Fibroblast of the aortic adventitia (primary cell): ENCODE measurements at places on chromosomes 4 and X. TPM values are rescaled to one million over a fixed set of nuclear protein-coding genes. Genes with fewer than 3 reads are reported as not detected.
A peak's percentile ranks its signal among the peaks of the same experiment; 100 is the strongest.

DNA sequence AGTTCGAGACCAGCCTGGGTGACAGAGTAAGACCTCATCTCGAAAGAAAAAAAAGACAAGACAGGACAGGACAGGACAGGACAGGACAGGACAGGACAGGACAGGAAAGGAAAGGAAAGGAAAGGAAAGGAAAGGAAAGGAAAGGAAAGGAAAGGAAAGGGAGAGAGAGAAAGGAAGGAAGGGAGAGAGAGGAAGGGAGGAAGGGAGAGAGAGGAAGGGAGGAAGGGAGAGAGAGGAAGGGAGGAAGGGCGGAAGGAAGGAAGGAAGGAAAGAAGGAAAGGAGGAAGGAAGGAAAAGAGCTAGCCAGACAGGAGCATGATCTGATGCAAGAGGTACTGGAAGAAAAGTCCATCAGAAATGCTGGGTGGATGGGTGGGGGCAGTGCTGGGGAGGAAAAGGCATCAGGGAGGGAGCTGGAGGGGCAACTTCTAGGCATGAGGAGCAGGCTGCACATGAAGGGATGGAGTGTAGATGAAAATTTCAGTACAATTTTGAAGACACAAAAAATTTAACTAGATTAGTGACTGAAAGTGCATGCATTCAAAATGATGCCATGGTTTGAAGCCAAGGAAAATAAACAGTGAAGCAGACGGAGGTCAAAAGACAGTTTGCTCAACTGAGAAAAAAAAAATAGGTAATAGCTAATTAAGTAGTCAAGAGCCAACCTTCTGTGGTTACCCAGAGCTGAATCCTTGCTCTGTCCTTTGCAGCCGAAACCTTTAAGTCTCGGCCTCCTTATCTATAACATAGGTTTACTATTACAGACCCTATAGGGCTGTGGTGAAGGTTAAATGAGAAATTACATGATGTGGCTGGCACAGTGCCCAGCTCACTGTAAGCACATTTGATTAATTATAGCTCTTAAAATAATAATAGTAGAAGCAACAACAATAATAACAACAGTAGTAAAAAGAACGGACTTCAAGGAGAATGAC, 59.9 kb downstream of the ZNF827 start:
- peak; percentile 82 for DNase-seq

GRCh38 chrX:32496671-32497070, 714.7 kb downstream of the DMD start:
- no peak for DNase-seq

GRCh38 chrX:63058204-63058603, 292.9 kb downstream of the SPIN4 start:
- no peak for DNase-seq

- DNase-seq: no peak
Observed at GRCh38 chr4:109816082-109816442, 500 bp downstream of the GAR1 start.

The DCAF8L2 gene
- total RNA-seq: not detected in 2 replicates

DNA sequence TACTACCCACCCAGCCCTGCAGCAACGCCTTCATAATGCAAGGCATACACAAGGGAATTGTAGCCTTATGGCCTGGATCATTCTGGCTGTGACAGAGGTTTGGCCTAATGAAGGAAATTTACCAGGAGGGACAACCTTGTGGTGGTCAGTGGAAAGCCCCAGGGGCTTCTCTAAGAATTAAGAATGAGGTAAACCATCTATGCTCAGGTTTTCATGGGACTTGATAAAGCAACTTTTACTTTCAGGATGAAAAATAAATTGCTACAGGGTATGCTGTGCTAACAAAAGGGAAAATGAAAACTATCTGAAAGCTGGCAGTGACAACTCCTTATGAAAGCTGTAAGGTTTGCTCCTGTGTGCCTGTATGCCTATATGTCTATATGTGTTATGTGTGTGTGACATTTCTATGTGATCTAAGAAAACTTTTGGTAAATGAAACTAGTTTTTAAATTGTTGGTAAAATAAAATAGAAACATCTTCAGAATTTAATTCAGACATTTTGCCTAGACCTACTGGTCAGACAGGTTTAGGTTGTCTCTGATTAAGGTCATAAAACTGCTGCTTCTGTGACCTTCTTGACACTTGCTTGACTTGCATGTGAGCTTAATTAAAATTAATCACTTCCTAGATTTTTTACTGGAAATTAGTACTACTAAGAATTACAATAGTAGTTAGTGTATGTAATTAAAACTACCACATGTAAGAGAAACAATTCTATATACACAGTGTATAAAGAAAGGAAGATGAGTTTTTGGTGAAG, 19.9 kb upstream of the TXK start:
- DNase-seq: no peak

DNA sequence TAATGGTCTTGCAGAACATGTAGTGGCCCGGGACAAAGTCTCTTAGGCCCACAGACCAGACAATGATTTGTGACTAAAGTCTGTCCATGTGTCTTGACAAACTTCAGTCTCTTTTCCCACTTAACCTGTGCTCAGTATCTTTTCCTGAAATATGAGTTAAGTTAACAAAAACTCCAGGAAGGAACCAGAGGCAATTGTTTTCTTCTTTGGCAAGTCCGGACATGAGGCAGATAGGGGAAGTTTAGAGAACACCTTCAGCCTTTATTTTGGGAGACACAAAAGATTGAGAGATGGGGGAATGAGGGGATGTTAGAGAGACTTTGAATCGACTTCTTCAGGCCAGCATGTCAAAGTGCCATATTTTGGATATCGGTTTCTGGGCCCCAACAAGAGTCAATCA, 80.2 kb upstream of the FRMPD4 start:
- no peak for DNase-seq

The GAGE1 gene
- total RNA-seq: not detected in 2 replicates

DNA sequence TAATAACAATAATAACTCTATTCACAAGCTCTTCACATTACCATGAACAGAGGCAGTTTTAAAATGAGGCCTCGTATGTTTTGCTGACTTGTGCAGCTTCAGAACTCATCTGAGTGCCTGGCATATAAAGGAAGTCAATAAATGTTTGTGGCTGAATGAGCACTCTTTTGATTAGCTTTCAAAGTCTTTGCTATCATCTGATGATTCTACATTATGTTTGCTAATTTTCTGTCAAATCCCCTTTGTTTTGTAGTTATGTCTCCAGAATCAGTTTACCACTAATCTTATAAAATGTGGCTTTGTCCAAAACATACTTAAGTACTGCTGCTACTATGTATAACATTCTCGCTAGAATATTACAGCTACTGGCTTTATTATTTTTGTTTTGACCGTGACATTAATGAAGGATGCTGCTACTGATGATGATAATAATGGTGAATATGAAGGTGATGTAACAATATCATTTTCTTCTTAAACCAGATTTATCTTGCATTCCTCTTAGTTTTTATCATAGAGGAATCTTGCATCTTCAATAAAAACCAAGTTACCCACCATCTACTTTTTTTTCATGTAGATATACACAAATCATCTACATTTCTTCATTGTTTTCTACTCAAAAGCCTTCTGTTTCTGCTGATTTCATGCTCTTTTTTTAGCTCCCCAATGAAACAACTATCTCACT, 384.5 kb downstream of the NAF1 start:
- no peak for DNase-seq

- no peak for DNase-seq
Observed at GRCh38 chrX:142249721-142250120, 44.6 kb upstream of the MAGEC2 start.

The PDE5A gene
- 29.3 and 146 TPM in 2 replicates for total RNA-seq

- DNase-seq: peak; percentile 4
Observed at GRCh38 chrX:153342762-153343558, 9.0 kb downstream of the ZNF275 start.

DNA sequence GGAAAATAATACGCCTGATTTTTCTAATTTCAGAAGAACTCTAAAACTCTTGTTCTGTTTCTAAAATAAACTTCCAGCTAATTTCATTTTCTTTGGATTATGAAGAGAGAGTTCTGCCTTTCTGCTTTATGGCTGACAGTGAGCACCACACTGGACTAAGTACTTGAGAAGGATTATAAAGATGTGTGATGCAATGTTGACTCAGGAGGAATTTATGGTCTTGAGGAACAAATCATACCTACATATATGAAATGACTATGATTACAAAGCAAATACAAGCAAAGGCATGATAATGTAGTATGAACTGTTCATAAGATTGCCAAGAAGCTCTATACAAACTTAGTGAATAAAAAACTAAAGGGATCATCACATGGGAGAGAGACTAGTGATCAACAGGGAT, 13.0 kb upstream of the SLC25A5 start:
- DNase-seq: peak; percentile 10

The NRK gene
- 0.09 and 4.1 TPM in 2 replicates for total RNA-seq

The RHOXF2B gene
- not detected in 2 replicates for total RNA-seq

The ITM2A gene
- 0.54 and 3.3 TPM in 2 replicates for total RNA-seq

The NIPAL1 gene
- total RNA-seq: 0.08 and 0.90 TPM in 2 replicates

The GPRASP1 gene
- total RNA-seq: 2.5 and 11.5 TPM in 2 replicates

The F9 gene
- total RNA-seq: not detected in 2 replicates

DNA sequence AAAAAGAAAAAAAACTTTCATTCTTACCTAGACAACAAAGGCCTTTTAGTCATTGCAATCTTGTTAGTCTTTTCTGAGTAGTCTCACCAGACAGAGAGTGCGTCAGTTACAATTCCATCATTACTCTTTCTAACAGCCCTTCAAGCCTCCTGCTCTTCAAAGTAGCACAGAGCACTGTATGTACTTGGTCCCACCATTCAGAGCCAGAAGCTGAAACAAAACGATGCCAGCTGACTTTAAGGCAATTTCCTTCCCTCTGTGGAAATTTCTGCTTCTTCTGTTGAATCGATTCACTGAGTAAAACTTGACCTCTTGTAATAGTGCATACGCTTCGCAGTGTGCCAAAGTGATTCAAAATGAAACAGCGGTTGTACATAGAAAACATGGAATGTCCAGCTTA, 57.7 kb upstream of the TENM3 start:
- no peak for DNase-seq

DNA sequence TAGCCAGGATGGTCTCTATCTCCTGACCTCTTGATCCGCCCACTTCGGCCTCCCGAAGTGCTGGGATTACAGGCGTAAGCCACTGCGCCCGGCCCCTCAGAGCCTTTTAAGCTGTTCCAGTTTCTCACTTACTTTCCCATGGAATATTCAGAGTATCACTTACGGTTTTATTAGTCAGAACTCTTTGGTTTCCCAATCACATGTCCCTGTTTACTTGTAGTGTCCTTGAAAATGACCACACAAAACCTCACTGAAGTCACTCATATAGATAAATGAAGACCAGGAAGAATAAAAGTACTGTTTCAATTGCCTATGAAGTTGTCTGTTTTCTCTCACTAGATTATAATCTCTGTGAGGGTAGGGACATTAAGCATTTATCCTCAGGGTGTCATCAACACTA, 217.2 kb upstream of the HCCS start:
- DNase-seq: no peak

GRCh38 chr4:82284475-82284857, 89.3 kb downstream of the HNRNPD start:
- DNase-seq: no peak

- peak; percentile 52 for DNase-seq
Observed at GRCh38 chrX:12390301-12390700, 252.0 kb downstream of the FRMPD4 start.

The GAGE12J gene
- not detected in 2 replicates for total RNA-seq

- DNase-seq: peak; percentile 86
Observed at GRCh38 chrX:24025741-24026403, 1.1 kb downstream of the KLHL15 start.

DNA sequence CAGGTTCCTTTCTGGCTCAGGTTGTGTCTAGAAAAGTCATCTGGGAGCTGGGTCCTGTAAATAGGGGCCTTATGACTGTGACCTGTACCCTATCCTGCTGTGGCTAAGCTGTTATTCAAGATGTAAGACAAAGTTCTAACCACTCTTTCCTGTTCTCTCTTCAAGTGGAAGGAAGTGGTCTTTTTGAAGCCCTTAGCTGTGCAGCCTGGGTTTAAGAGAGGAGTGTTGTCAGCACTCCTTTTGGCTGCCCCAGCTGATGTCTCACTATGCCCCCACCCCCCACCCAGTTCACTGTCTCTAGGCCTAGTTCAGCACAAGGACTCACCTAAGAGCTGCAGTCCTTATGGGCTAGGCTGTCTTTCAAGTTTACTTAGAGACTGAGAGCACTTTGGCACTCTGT, 1069.5 kb downstream of the FAM133A start:
- no peak for DNase-seq

DNA sequence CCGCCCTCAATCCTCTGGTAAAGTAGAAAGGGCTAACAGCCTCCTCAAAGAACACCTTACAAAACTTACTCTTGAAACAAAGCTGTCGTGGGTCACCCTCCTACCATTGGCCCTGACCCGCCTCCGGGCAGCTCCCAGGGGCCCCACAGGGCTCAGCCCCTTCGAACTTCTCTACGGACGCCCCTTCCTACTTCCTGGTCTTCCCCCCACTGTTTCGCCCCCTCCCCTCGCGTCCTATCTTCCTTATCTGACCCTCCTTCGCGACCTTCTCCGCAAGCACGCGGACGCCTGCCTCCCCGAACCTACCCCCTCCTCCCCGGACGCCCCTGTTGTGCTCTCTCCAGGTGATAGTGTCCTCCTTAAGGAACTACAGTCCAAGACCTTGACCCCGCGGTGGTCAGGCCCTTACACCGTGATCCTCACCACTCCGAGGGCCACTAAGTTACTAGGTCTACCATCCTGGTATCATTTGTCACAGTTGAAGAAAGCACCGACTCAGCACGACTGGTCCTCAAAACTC, 963.1 kb downstream of the RPA4 start:
- DNase-seq: no peak

- DNase-seq: no peak
Observed at GRCh38 chr4:46993075-46994006, at the start of gene GABRA4. GABRA4 (minus strand) TSS chr4:46993581; CDS start chr4:46993424, 157 bp downstream.

The CXCL3 gene
- 0.09 TPM in 1 of 2 replicates, not detected in the other for total RNA-seq

The WAS gene
- total RNA-seq: 0.09 TPM in 1 of 2 replicates, not detected in the other

GRCh38 chr4:25307596-25307995, 5.0 kb upstream of the ZCCHC4 start:
- no peak for DNase-seq

The PRIMPOL gene
- 29.9 and 31.0 TPM in 2 replicates for total RNA-seq

The SSX2 gene
- total RNA-seq: not detected in 2 replicates

DNA sequence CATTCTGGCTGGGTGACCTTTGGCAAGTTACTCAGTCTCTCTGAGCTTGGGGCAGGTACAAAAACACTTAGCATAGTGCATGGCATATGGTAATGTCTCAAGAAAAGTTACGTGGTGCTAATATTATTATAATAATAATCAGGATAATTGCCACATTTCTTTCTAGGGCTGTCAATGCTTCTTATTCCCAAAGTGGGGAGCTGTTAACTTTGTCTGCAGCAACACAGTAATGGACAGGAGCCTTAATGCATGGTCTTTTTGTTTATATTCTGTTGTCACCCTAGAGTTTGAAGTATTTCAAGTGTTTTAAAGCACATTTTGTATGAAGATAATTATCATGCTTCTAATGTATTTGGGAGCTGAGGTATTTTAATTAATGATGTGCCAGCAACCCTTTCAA, 121.8 kb downstream of the FHIP1A start:
- no peak for DNase-seq

The IRF2 gene
- total RNA-seq: 16.8 and 35.2 TPM in 2 replicates

DNA sequence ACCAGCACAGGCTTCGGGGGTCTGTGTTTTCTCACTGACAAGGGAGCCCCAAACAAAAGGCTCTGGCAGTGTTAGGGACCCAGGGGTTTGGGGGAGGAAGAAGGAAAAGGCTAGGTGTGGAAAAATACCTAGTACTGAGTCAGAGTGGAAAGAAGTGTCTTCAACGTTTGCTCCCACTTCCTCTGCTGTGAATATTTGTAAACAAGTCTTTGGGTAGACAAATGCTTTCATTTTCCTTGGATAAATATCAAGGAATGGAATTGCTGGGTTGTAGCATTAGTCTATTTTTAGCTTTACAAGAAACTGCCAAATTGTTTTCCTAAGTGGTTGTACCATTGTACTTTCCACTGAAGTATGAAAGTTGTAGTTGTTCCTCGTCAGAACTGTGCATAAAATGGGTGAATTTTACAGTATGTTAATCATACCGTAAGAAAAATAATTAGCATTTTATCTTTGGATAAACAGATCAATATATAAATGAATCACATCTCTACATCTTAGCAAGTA, 17.4 kb downstream of the COL4A5 start:
- no peak for DNase-seq
